ENCODE measurements at places on chromosomes 7 and 10. TPM values are rescaled to one million over a fixed set of nuclear protein-coding genes. Genes with fewer than 3 reads are reported as not detected.
A peak's percentile ranks its signal among the peaks of the same experiment; 100 is the strongest.

Gene GLI3
- under 0.01 TPM for total RNA-seq

Gene TMEM229A
- not detected for total RNA-seq

Gene CALCR
- total RNA-seq = not detected

Gene TAS2R41
- not detected for total RNA-seq

Gene CLDN4
- total RNA-seq = not detected

Gene TET1
- total RNA-seq = 0.60 TPM

Gene TECTB
- not detected for total RNA-seq

Gene KCND2
- 0.20 TPM for total RNA-seq

DNA sequence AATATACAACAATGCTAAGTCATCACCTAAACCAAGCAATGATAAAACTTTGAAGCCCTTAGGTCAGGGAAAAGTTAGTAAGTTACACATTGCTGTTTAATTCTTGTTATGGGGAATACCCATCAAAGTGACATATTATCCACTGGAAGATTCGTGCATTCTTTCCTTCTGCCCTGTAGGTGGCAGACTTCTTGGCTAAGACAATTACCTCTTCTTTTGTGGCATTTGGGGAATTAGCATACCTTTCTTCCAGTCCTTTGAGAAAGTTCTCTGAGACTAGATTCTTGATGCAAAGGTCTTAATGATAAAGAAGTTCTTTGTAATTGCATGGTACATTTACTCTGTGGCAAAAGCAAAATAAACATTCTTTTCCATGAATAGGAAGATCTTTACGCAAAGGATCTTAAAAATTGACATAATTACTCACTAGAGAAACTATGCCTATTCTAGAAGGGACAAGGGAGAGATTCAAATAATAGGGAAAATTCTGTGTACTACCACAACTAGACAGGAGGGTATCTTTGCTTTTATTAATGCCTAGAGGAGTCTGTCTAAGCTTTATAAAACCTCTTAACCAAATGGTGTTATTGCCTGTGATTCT lies 395.9 kb downstream of the GRM8 start:
- DNase-seq = peak; percentile 33

GRCh38 chr10:71231206-71231605 lies 18.8 kb downstream of the UNC5B start:
- no peak for DNase-seq

- DNase-seq = peak; percentile 53
Measured at GRCh38 chr7:24825931-24826661, 68.8 kb upstream of the GSDME start.

DNA sequence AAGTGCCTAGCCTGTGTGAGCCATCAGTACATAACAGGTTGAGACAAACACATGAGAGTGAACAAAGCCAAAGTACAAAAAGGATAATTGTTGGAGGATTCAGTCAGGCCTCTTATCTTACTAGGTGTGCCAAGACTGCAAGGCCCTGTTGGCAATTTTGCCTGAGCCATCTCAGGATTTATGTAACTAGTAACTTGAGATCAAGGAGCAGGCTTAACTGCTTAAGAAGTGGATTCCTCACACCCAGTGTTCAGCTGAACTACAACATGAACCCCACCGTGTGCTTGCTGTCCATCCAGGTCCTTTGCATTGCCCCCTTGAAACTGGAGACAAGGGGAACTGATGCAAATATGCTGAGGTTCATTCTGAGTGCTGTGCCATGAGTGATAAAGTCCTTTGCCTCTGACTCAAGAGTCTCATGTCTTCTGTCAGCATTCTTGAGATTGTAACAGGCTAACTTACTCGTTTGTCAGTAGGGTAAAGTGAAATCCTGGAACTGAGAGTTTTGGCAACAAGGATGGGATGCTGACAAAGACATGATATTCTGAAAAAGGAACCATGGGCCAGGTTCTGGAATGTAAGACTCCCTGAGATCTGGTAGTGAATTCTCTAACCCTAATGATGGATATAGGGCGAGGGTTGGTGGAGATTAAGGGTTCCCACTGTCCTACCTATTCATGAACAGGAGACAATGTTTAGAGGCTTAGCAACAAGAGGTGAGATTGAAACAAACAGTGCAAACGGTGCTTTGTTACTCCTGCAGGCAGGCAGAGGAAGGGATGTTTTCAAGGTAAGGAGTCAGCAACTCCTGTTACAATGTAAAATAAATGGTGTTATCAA lies 44.1 kb upstream of the GATAD1 start:
- DNase-seq = no peak

- DNase-seq = peak; percentile 16
Measured at GRCh38 chr7:94509264-94509886, at the start of gene CASD1. CASD1 (plus strand) TSS chr7:94509809; CDS start chr7:94510085, 276 bp downstream.

DNA sequence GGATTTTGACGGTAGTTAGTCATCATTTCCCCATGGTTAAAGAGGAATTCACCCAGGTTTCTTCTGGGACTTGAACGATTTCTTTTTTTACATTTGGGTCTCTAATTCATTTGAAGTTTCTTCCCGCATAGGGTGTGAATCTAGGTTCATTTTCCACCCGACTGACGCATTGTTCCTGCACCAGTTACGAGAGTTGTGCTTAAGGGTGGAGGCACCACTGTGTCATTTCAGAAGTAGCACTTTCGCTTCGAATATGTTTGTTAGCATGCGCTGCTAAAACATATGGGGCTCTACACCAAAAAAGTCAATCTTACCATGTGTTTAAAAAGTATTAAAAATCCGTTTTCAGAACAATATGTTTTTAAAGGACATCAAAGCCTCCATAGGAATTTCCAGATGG lies 140.3 kb downstream of the VIPR2 start:
- no peak for DNase-seq
